Nephron progenitor cell (in vitro differentiated cells): ENCODE measurements at places on chromosomes 12 and 14.

- H3K27ac ChIP-seq: no peak overlapping the region
- H3K36me3 ChIP-seq: peaks cover 9% of the 10 kb centered on the region
- H3K4me3 ChIP-seq: peak overlapping the region; percentile 74
- DNase-seq: no peak
These were observed 3.9 kb upstream of the GPR84 start for GRCh38 chr12:54368025-54368708.

DNA sequence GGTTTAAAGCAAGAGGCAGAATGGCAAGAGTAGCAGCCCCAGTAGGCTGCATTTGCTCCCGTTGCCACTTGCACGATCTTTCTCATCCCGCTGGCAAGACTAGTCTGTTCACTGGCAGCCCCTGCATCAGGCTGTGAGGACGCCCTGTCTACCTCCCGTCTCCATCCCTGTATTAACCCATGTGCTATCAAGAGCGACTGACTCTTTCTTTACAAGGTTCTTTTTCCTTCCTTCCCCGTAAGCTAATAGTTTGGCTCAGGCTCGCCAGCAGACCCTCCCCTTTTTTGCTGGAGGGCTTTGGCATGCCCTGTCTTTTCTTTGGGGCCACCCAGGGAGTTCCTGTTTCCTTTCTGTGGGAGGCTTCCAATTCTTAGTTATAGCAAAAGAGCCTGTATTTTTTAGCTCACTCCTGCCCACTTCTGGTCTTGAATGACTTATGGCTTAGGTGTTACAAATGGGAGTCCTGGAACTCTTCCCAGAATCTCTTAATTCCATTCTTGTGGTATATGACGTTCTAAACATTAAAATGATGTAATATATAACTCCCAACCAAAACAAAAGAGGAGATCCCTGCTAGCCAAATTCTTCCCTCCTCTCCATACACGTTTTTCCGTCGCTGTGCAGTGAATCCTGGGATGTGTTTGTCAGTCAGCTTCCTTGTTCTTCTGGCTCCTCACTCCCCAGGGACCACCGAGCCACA lies 149.0 kb downstream of the PRKCH start:
- peak; percentile 24 for DNase-seq
- peaks cover 20% of the 10 kb centered on the region for H3K27me3 ChIP-seq
- H3K4me3 ChIP-seq: peak overlapping the region; percentile 33
- H3K4me1 ChIP-seq: peaks cover 31% of the 10 kb centered on the region
- H3K36me3 ChIP-seq: no peaks in the 10 kb centered on the region
- no peak overlapping the region for H3K27ac ChIP-seq

DNA sequence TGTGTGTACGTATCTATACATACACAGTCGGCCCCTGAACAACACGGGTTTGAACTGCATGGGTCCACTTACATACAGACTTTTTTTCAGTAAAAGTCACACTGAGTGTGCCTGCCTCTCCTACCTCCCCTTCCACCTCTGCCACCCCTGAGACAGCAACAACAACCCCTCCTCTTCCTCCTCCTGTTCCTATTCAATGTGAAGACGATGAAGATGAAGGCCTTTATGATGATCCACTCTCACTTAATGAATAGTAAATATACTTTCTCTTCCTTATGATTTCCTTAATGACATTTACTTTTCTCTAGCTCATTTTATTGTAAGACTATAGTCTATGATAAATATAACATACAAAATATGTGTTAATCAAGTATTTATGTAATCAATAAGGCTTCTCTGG lies 25.5 kb downstream of the TM7SF3 start:
- H3K27me3 ChIP-seq: no peaks in the 10 kb centered on the region
- H3K4me1 ChIP-seq: no peaks in the 10 kb centered on the region

- H3K4me1 ChIP-seq: no peaks in the 10 kb centered on the region
- DNase-seq: no peak
- no peak overlapping the region for H3K4me3 ChIP-seq
- H3K36me3 ChIP-seq: peaks cover 71% of the 10 kb centered on the region
These were observed 12.8 kb downstream of the NEK9 start for GRCh38 chr14:75113932-75114539.

GRCh38 chr14:64324461-64324860 lies 30.3 kb upstream of the ESR2 start:
- no peak overlapping the region for H3K27ac ChIP-seq
- no peaks in the 10 kb centered on the region for H3K4me1 ChIP-seq
- no peak overlapping the region for H3K4me3 ChIP-seq

DNA sequence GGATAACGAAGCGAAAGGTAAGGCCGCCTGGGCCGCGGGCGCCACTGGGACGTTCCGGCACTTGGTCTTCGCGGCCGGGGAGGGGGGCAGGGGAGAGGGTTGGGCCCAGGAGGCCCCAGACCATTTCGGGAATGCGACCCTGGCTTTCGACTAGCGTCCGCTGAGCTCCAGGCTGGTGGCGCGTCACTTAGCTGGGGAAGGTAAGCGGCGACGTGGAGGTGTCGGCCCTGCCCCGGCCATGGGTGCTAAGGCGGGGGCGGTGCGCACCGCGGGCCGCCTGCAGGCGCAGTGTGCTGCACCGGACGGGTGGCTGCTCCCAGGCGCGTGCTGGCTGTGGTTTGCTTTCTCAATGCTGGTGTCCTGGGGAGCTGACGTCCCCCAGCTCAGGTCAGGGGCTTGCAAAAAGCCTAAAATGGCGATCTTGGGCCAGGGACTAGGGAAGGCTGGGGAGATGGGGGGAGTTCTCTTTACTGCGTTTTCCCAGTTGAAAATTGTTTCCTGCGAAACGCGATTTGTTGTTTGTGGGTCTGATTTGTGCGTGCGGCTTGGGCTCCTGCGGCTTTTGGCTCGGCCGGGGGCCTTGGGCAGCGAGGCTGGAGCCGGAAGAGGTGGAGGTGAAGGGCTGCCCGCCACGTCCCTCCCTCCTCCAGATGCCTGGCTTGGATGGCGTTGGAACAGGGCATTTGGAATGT lies 1.2 kb downstream of the HOXC10 start:
- no peak for DNase-seq
- H3K27ac ChIP-seq: peak overlapping the region; percentile 96
- peaks cover 45% of the 10 kb centered on the region for H3K27me3 ChIP-seq
- peak overlapping the region; percentile 98 for H3K4me3 ChIP-seq
- H3K4me1 ChIP-seq: peaks cover 76% of the 10 kb centered on the region

GRCh38 chr12:108455706-108456105 lies 59.4 kb upstream of the FICD start:
- H3K27ac ChIP-seq: no peak overlapping the region
- H3K36me3 ChIP-seq: no peaks in the 10 kb centered on the region
- H3K4me1 ChIP-seq: peaks cover 34% of the 10 kb centered on the region
- no peak overlapping the region for H3K4me3 ChIP-seq
- peaks cover 4% of the 10 kb centered on the region for H3K27me3 ChIP-seq

DNA sequence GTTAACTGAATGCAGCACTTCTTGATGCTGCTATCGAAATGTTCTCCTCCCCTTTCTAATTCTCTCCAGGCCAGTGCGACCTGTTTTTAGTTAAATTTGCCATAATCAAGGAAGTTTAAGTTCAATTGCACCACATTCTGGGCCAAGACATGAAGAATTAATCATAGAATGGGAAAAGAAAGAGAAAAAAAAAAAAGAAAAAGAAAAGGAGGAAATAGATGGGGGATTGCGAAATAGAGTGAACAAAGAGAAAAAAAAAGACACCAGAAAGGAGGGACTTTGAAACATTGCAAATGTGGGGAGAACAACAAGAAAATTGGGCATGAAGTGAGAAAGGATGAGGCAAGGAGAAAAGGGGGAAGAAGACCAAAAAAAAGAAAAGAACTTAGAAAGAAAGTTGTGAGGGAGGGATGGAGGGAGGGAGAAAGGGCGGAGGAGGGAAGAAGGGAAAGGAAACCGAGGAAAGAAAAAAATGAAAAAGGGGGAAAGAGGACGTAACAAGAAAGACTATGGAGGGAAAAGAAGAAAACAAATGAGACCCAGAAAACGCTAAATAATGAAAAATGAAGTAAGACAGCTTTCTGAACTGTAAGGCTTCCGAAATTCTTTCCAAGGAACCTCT lies 32.8 kb upstream of the TBX5 start:
- no peaks in the 10 kb centered on the region for H3K36me3 ChIP-seq
- no peak overlapping the region for H3K4me3 ChIP-seq
- H3K27me3 ChIP-seq: peaks cover 100% of the 10 kb centered on the region
- no peaks in the 10 kb centered on the region for H3K4me1 ChIP-seq
- H3K27ac ChIP-seq: no peak overlapping the region
- DNase-seq: no peak

GRCh38 chr12:8052679-8053078 lies 13.5 kb downstream of the C3AR1 start:
- H3K27me3 ChIP-seq: peaks cover 2% of the 10 kb centered on the region
- no peak for DNase-seq
- H3K27ac ChIP-seq: peak overlapping the region; percentile 22
- H3K36me3 ChIP-seq: peaks cover 52% of the 10 kb centered on the region

GRCh38 chr14:23035303-23036144 lies 824 bp upstream of the PSMB5 start:
- H3K4me1 ChIP-seq: peaks cover 54% of the 10 kb centered on the region
- H3K27me3 ChIP-seq: peaks cover 10% of the 10 kb centered on the region
- peak overlapping the region; percentile 88 for H3K4me3 ChIP-seq
- peaks cover 28% of the 10 kb centered on the region for H3K36me3 ChIP-seq
- DNase-seq: no peak
- peak overlapping the region; percentile 99 for H3K27ac ChIP-seq

DNA sequence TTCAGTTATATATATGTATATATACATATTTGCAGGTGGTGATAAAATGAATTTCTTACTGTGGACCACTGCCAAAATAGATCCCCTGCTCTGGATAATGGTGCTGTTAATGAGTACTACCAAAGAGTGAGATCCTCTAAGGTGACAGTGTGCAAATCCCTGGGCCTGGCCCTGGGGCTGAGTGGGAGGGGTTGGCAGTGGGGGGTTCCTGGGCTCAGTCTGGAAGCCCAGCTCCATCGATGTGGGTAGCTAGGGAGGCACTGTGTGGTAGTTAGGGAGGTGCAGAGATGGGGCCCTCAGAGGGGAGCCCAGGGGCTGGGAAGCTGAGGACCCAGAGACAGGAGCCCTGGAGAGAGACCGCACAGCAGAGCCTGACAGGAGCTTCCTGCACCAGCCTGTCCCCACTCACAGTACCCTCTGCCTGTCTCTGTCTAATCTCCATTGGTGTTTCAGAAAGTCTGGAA lies 9.1 kb downstream of the KRT8 start:
- no peaks in the 10 kb centered on the region for H3K27me3 ChIP-seq
- peaks cover 16% of the 10 kb centered on the region for H3K36me3 ChIP-seq
- H3K4me1 ChIP-seq: peaks cover 12% of the 10 kb centered on the region
- H3K4me3 ChIP-seq: no peak overlapping the region

- no peak for DNase-seq
- no peak overlapping the region for H3K27ac ChIP-seq
- no peaks in the 10 kb centered on the region for H3K27me3 ChIP-seq
- no peak overlapping the region for H3K4me3 ChIP-seq
These were observed 195.6 kb upstream of the FLRT2 start for GRCh38 chr14:85334316-85334715.

- H3K27ac ChIP-seq: no peak overlapping the region
- H3K4me1 ChIP-seq: peaks cover 44% of the 10 kb centered on the region
- no peak for DNase-seq
- H3K36me3 ChIP-seq: peaks cover 6% of the 10 kb centered on the region
- peaks cover 4% of the 10 kb centered on the region for H3K27me3 ChIP-seq
These were observed 157.0 kb upstream of the RMST start for GRCh38 chr12:97305651-97306050.

DNA sequence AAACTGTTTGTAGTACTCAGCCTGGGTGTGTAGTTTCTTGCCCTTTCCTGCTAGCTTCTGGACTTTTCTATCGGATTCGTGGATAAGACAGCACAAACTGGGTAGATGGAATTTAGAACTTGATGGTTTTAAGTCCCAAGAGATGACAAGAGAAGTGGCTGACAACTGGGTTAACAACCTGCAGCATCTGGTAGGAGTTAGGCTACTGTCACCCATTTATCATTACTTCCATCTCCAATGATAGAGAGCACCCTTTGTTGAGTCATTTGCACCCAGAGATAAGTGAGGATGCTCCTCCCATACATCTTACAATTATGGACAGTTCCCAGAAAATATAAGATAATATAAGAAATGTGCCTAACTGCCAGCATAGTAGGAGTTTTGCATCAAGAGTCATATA lies 50.2 kb upstream of the FLRT2 start:
- no peak for DNase-seq
- H3K36me3 ChIP-seq: no peaks in the 10 kb centered on the region
- peaks cover 10% of the 10 kb centered on the region for H3K27me3 ChIP-seq
- H3K4me3 ChIP-seq: no peak overlapping the region
- peaks cover 8% of the 10 kb centered on the region for H3K4me1 ChIP-seq
- H3K27ac ChIP-seq: no peak overlapping the region

DNA sequence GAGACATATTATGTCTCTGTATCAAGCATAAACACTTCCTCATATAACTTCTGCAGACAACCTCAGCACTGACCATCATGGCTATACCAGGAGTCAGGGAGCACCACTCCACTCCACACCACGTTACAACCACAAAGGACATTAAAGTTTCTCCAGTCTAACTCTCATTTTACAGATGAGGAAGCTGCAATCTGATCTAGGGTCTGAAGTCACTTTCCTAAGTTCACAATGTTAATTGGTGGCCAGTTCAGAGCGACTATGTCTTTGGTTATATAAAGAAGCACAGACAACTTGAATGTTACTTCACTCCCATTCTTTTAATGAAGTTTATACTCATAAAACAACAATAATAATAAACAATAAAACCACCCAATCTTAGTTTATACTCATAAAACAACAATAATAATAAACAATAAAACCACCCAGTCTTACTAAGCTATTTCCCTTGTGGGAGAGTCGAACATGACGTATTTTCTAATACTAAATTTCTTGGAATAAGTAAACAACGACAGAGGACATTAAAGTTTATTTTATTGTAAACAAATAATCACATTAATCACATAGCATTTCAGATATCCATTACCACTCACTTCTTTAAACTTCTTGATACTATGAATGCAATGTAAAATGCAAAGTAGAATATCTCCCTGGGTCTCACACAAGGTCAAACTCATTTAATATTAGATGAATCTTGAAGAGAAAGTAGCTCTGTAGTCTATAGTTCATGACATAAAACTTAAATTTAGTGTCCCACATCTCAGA lies 72.4 kb upstream of the SSTR1 start:
- H3K27ac ChIP-seq: no peak overlapping the region
- no peak for DNase-seq
- no peaks in the 10 kb centered on the region for H3K27me3 ChIP-seq
- H3K4me1 ChIP-seq: no peaks in the 10 kb centered on the region

- H3K27ac ChIP-seq: no peak overlapping the region
- no peaks in the 10 kb centered on the region for H3K36me3 ChIP-seq
- peaks cover 4% of the 10 kb centered on the region for H3K27me3 ChIP-seq
- no peak overlapping the region for H3K4me3 ChIP-seq
- H3K4me1 ChIP-seq: no peaks in the 10 kb centered on the region
These were observed 131.6 kb upstream of the IGF1 start for GRCh38 chr12:102611995-102612394.

DNA sequence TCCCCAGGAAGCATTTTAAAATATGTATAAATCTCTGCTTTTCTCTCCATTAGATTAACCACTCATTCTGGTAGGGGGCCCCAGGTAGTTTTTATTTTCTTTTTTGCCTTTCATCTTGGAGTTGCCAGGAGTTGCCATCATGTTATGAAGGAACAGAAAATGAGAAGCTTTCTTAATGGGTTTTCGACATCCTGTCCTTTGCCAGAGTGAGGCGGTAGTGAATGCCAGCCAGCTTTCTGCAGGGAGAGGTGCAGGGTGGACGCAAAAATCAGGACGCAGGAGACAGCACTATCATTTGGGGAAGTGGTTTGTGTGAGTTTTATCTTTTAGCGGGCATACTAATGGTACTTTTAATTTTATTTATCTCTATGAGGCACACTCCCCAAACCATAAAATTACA lies 1.7 kb downstream of the RASSF8 start:
- no peak overlapping the region for H3K27ac ChIP-seq
- peaks cover 4% of the 10 kb centered on the region for H3K27me3 ChIP-seq
- DNase-seq: peak; percentile 10
- peaks cover 59% of the 10 kb centered on the region for H3K4me1 ChIP-seq

GRCh38 chr14:73721101-73721821 lies 7.1 kb upstream of the PNMA1 start:
- H3K27ac ChIP-seq: peak overlapping the region; percentile 26
- peaks cover 56% of the 10 kb centered on the region for H3K4me1 ChIP-seq
- H3K27me3 ChIP-seq: no peaks in the 10 kb centered on the region
- no peak overlapping the region for H3K4me3 ChIP-seq
